Vagina (tissue), 2 donors: ENCODE measurements at places on chromosomes 16 and 17.

DNA sequence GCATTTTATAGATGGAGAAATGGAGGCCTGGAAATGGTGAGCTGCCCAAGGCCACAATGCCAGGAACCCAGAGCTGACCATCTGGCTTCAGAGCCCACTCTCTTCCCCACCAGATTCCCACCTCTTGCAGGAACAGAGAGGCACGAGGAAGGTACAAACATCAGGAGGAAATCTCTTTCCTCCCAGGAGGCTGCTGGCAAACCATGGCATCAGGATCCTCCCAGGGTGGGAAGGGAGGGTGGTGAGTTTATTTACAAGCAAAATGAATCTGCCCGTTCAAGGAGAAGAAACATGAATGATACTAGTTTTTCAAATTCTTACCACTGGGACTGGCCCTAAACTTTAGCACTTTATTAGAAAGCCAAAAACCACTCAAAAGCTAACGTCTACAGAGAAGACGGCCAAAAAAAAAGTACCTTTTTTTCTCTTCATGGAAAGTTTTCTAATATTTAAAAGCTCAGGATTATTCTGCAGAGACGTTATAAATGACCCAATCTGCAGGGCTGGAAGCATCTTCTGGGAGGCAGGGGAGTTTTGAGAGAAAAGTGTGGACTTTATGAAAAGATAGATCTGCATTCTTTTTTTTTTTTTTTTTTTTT is 79.1 kb downstream of the NXN start:
- no peak for DNase-seq

- no peak for DNase-seq
Measured at GRCh38 chr17:65261682-65262636, 124.8 kb downstream of the RGS9 start.

DNA sequence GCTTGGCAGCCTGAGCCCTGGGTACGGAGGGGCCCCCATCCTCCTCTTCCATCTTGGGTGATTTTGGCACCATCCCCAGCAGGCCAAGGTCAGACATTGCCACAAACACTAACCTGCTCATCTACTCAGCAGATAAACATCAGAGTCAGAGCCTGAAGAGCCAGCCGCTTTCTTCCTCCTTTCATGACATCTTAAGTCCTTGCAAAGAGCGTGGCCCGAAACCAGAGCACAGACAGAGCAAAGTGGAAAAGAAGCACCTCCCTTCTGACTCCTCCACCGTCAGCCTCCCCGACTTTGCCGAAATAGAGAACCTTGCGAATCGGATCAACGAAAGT is 60.4 kb upstream of the RPH3AL start:
- DNase-seq, result no peak

- DNase-seq, result no peak
Measured at GRCh38 chr17:4262703-4263102, 1.1 kb downstream of the ANKFY1 start.

DNA sequence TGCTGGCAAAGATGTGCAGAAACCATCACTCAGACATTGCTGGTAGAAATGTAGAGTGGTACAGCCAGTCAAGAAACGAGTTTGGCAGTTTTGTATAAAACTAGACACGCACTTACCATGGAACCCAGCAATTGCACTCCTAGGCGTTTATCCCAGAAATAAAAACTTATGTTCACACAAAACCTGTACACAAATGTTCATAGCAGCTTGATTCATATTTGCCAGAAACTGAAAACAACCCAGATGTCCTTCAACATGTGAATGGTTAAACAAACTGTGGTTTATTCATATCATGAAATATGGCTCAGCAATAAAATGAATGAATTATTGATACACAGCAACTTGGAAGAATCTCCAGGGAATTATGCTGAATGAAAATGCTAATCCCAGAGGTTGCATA is 570.0 kb downstream of the CDH13 start:
- no peak for DNase-seq

DNA sequence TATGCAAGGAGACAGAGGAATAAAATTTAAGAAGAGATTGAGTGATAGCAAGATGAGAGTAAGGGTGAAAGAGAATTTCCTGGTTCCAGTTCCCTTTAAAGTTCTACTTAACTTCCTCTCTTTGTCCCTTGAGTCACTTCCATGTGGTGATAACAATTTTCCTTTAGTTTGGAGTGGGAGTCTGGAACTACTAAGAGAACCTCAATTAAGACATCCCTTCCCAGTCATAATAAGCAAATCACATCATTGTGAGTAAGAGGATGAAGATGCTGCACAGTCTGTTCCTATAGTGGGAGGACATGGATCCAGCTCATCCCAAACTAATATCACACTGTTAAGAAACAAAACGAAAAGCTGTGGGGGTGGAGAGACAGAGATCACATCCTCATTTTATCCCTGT is 24.4 kb downstream of the TBX21 start:
- DNase-seq, result no peak

- no peak for DNase-seq
Measured at GRCh38 chr16:58109881-58110280, 19.3 kb downstream of the CFAP20 start.

- DNase-seq, result no peak
Measured at GRCh38 chr16:1687427-1688316, 9.6 kb downstream of the JPT2 start.

DNA sequence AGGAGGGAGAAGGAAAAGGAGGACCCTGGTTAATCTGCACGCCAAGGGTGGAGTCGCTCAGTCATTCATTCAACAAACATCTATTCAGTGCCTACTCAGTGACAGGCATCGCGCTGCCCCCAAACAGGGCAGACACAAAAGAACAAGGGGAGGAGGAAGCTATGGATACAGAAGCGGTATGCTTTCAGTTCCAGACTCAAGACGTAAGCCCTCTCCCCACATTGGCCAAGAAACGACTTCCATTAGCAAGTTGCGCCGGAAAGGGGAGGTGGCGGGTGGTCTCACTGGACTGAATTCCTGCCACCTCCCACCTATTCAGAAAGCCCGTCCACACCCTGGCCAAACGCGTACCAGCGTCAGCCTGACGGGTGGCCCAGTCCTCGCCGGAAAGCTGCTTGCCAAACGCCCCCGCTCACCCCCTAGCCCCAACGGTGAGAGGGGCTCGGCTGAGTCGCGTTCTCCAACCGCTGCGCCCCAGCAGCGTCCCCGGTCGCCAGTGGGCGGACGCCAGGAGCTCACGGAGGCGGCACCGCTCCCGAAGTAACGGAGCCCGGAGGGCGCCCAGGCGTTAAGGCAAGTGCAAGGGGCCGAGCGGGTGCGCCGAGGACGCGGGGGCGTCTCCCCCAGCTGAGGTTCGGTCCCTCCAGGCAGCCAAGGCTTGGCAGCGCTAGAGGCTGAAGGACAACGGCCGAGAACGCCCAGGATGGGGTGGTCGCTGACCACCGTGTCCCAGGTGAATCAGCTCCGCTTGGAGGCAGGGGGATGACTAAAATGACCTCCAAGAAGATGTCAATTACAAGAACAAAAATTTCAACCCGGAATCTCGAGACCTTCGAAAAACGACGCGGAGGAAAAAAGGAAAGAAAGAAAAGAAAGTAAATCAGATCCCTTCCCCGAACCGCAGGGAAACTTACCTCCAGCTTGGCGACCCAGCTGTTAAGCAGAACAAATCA is 470.7 kb downstream of the SOX9 start:
- peak; percentile 82 for DNase-seq

GRCh38 chr17:34567691-34568465 is 11.5 kb upstream of the TMEM132E start:
- no peak for DNase-seq

- no peak for DNase-seq
Measured at GRCh38 chr17:75407655-75408352, 2.3 kb upstream of the GRB2 start.

GRCh38 chr17:31428111-31428510 is 36.6 kb downstream of the RAB11FIP4 start:
- no peak for DNase-seq

DNA sequence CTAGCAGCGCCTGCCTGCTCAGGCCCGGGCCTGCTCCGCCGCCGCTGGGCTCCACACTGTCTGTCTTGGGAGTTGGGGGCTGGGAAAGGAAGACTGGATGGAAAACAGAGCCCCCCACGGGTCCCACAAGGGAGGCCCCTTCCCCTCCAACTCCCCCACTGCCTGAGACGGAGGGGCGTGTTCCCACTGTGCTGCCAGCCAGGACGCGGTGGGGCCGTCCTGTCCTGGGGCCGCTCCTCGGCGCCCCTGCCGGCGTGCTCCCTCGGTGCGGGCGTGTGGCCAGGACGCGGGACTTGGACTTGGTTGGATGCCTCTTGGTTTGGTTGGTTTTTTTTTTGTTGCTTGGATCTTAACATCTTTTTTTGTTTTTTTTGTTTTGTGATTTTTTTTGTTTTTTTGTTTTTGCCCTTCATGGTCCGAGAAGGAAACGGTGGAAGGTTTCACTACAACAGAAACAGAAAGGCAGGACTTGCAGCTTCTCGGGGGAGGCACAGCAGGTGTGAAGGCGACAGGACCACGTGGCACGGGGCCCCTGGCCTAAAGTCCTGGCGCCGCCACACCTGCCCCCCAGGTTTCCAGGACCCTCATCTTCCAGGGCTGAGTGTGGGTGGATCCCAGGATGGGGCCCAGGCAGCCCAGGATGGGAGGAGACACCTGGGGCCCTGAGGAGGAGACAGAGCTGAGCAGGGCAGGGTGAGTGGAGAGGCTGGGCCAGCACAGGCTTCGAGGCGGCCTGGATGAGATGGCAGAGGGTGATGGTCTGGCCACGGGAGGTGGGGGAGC is 16.0 kb downstream of the ENGASE start:
- no peak for DNase-seq

DNA sequence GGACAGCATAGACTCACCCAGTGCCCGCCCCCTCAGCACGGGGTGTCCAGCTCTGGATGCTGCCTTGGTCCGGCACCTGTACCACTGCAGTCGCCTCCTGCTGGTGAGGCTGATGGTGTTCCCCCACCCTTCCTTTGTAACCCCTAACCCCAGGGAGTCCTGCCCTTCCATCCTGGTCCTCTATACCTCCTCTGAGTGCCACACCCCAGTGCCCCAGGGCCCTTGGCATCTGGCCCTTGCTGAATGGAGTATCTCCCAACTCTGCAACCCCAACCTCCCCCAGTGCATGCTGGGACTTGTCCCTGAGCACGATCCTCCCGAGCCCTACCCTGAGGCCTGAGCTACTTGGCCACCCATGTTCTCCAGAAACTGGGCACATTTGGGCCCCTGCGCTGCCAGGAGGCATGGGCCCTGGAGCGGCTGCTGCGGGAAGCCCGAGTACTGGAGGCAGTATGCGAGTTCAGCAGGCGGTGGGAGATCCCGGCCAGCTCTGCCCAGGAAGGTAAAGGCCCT is 15.8 kb downstream of the RIPOR1 start:
- DNase-seq, result no peak

DNA sequence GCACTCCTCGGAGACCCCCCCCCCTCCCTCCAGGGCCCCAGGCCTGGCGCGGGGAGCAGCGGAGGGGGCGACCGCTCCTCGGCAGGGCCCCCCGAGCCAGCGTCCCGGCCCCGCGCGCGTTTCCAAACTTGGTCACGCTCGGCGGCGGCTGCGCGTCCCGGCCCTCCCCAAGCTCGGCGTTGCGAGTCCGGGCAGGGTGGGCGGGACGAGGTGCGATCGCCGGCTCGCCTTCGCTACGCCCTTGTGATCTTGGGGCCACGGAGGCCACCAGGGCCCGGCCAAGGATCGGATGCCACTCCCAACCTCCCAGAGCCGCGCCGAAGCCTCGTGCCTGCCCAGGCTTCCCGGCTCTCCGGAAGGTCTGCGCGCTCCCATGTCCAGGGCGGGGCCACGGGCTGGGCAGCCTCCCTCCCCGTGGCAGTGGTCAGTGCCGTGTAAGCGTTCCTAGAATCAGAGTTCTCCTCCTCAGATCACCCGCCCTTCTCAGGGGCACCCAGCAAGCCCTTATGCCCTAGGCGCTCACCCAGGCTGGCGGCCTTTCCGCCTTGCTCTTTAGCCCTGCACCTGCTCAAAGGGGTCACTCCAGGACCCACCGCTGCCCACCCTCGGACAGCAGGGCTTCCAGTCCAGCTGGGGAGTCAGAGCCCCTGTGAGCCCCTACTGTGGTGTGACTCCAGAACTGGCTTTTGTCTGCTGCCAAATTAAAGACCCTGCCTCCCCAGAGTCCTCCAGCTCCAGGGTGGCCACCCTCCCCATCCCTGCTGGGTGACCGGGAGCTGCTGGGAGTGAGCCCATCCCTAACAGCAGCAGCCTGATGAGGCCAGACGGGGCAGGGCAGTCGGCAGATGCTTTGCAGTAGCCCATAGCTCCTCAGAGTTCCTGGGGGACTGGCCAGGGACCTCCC is 12.2 kb upstream of the MRPS23 start:
- DNase-seq, result no peak
